ENCODE measurements at places on chromosomes 16 and 17. TPM values are rescaled to one million over a fixed set of nuclear protein-coding genes. Genes with fewer than 3 reads are reported as not detected.

Gene SCN4A
- total RNA-seq, result not detected

Gene PYCARD
- total RNA-seq, result 99.1 TPM

Gene KRT16
- not detected for total RNA-seq

Gene CDH16
- total RNA-seq, result not detected

GRCh38 chr17:6346986-6347385 is 87.9 kb downstream of the AIPL1 start:
- H3K27ac ChIP-seq, result no peak overlapping the region
- peaks cover 4% of the 10 kb centered on the region for H3K27me3 ChIP-seq
- H3K4me3 ChIP-seq, result no peak overlapping the region

DNA sequence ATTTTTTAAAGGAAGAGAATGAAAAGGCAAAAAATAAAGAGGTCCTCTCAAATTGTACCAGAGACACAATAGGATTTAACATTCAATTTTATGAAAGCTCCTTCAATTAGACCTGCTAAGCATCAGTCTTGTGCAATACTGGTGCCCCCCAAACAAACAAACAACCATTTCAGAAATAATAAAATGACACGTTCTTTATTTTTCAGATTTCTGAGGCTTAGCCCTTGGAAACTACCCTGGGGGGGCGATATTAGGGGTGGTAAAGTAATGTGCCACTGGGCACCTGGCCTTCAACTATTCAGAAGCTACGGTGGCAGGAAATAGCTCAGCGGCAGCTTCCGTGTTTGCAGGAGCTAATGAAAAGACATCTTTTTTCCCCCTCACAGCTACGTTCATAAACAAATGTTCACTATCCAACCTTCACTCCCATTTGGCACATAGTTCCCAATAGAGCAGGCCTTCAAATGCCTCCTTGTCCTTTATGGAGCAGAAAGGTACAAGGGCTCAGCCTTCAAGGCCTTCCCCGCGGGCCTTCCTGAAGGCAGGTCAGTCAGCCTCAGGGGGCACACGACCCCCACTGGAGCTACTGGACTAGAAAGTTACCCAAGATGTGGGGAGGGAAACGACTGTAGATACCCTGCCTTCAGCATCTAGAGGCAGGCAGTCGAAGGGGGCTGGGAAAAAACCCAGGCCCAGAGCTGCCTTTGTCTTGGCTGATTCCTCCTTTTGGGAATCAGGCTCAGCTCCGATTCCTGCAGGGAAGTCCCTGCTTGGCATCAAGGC is 44.1 kb downstream of the TBX4 start:
- no peak overlapping the region for H3K4me3 ChIP-seq
- peaks cover 11% of the 10 kb centered on the region for H3K4me1 ChIP-seq
- H3K27me3 ChIP-seq, result peaks cover 34% of the 10 kb centered on the region
- H3K27ac ChIP-seq, result no peak overlapping the region
- DNase-seq, result no peak

- H3K4me1 ChIP-seq, result peaks cover 18% of the 10 kb centered on the region
- H3K27me3 ChIP-seq, result no peaks in the 10 kb centered on the region
- no peak overlapping the region for H3K27ac ChIP-seq
Observed at GRCh38 chr16:75420987-75421819, 12.1 kb downstream of the CFDP1 start.

- H3K36me3 ChIP-seq, result no peaks in the 10 kb centered on the region
- peaks cover 7% of the 10 kb centered on the region for H3K27me3 ChIP-seq
- peak; percentile 79 for DNase-seq
- no peaks in the 10 kb centered on the region for H3K4me1 ChIP-seq
- no peak overlapping the region for H3K4me3 ChIP-seq
Observed at GRCh38 chr17:28494445-28495188, 11.5 kb upstream of the FOXN1 start.

GRCh38 chr16:88790312-88791211 is 5.5 kb upstream of the PIEZO1 start:
- peak overlapping the region; percentile 60 for H3K4me3 ChIP-seq
- no peaks in the 10 kb centered on the region for H3K36me3 ChIP-seq
- H3K27me3 ChIP-seq, result no peaks in the 10 kb centered on the region
- DNase-seq, result peak; percentile 81

- peaks cover 45% of the 10 kb centered on the region for H3K36me3 ChIP-seq
- no peaks in the 10 kb centered on the region for H3K4me1 ChIP-seq
- DNase-seq, result no peak
- H3K27ac ChIP-seq, result no peak overlapping the region
- H3K4me3 ChIP-seq, result no peak overlapping the region
Observed at GRCh38 chr16:89233678-89234490, 16.4 kb downstream of the ZNF778 start.
